Activated B cell treated with CpG ODN at 0.5 μM for 24 hours (primary cell): ENCODE measurements at places on chromosomes 5 and 9. TPM values are rescaled to one million over a fixed set of nuclear protein-coding genes. Genes with fewer than 3 reads are reported as not detected.

DNA sequence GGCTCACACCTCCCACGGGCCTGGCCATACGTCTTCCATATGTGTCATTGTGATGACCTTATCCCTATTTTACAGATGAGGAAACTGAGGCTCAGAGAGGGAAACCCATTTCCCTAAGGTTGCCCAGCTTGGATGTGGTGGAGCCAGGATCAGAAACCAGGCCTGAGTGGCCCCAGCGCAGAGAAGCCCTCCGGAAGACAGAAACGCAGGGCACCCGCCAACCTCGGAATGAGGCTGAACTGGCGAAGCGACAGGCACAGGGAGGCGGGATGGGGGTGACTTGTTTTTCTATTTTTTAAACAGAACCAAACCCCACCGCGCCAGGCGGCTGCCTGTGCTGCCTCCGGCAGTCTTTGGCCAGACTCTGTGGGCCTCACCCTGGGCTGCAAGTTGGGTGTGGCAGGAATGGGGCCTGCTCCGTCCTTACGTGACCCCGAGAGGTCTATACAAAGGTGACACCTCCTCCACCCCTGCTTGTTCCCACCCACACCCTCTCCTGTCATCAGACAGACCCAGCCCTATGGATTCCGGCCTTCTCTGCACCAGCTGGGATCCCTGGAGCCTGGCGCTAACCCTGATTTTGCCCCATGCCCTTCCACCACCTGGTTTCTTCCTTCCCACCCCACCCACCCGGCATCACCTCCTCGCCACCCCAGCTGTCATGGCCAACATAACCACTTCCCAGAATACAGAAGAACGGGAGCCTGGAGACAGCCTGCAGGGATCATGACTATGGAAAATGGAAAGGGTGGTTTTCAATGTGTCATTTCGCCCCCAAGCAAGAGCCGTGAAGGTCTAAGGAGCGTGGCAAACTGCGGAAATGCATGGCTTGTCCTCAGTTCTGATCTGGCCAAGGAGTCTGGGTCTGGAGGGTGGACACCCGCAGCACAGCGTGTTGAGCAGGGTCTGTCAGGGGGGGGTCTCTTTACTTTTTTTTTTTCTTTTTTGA is 23.6 kb downstream of the PLPP7 start:
- DNase-seq, result no peak
- H3K4me1 ChIP-seq, result peaks cover 10% of the 10 kb centered on the region
- H3K36me3 ChIP-seq, result no peaks in the 10 kb centered on the region
- H3K4me3 ChIP-seq, result no peak overlapping the region
- H3K27ac ChIP-seq, result no peak overlapping the region

GRCh38 chr5:116044073-116044472 is 11.8 kb downstream of the ARL14EPL start:
- no peaks in the 10 kb centered on the region for H3K36me3 ChIP-seq
- no peak overlapping the region for H3K27ac ChIP-seq
- H3K27me3 ChIP-seq, result no peaks in the 10 kb centered on the region
- no peak overlapping the region for H3K4me3 ChIP-seq

- H3K27me3 ChIP-seq, result peaks cover 25% of the 10 kb centered on the region
- no peak overlapping the region for H3K4me3 ChIP-seq
- no peaks in the 10 kb centered on the region for H3K36me3 ChIP-seq
- no peak overlapping the region for H3K27ac ChIP-seq
- no peak for DNase-seq
- H3K4me1 ChIP-seq, result peaks cover 14% of the 10 kb centered on the region
Measured at GRCh38 chr5:159913048-159913447, 3.2 kb upstream of the ADRA1B start.

The LIX1 gene
- not detected in 2 replicates for total RNA-seq

DNA sequence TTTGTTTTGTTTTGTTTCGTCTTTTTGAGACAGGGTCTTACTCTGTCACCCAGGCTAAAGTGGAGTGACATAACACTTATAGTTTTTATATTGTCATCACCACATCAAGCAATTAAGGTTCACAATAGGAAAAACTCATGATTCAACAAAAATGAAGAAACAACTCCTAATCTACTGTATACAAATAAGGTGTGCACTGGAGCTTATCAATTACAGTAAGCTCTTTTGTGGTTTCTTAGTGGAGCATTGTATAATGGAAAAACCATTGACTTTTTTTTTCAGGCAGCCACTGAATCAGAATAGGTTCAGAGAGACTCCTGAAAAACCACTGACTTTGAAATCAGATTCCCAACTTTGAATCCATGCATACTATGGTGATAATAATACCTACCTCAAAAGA is 10.8 kb upstream of the PLIN2 start:
- H3K36me3 ChIP-seq, result no peaks in the 10 kb centered on the region
- H3K27ac ChIP-seq, result no peak overlapping the region
- H3K4me1 ChIP-seq, result peaks cover 4% of the 10 kb centered on the region
- no peak for DNase-seq
